ENCODE measurements at places on chromosomes 12 and 14. TPM values are rescaled to one million over a fixed set of nuclear protein-coding genes. Genes with fewer than 3 reads are reported as not detected.

- no peaks in the 10 kb centered on the region for H3K36me3 ChIP-seq
- H3K4me1 ChIP-seq = no peaks in the 10 kb centered on the region
- H3K27me3 ChIP-seq = no peaks in the 10 kb centered on the region
- no peak overlapping the region for H3K27ac ChIP-seq
- H3K4me3 ChIP-seq = no peak overlapping the region
Observed at GRCh38 chr12:87441511-87441910, 587.7 kb downstream of the C12orf50 start.

- no peak overlapping the region for H3K4me3 ChIP-seq
- DNase-seq = no peak
- H3K4me1 ChIP-seq = no peaks in the 10 kb centered on the region
- H3K36me3 ChIP-seq = peaks cover 2% of the 10 kb centered on the region
- H3K27me3 ChIP-seq = peaks cover 62% of the 10 kb centered on the region
- no peak overlapping the region for H3K27ac ChIP-seq
Observed at GRCh38 chr14:70077720-70078119, 111.0 kb downstream of the SLC8A3 start.

- no peak for DNase-seq
- H3K4me3 ChIP-seq = no peak overlapping the region
- no peaks in the 10 kb centered on the region for H3K36me3 ChIP-seq
- no peak overlapping the region for H3K27ac ChIP-seq
Observed at GRCh38 chr12:41274643-41275042, 86.5 kb downstream of the PDZRN4 start.

- no peaks in the 10 kb centered on the region for H3K4me1 ChIP-seq
- no peak overlapping the region for H3K27ac ChIP-seq
- no peak for DNase-seq
- H3K4me3 ChIP-seq = no peak overlapping the region
Observed at GRCh38 chr14:85175556-85175955, 354.4 kb upstream of the FLRT2 start.

DNA sequence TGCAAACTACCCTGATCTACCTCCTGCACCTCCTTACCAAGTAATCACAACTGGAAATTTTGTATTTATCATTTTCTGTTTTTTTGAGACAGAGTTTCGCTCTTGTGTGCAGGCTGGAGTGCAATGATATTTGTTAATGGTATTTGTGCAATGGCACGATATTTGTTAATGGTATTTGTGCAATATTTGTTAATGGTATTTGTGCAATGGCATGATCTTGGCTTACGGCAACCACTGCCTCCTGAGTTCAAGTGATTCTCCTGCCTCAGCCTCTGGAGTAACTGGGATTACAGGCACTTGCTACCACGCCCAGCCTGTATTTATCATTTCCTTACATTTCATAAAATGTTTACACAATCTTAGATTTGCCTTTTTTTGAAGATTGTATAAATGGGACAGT, 5.7 kb upstream of the NECAP1 start:
- H3K36me3 ChIP-seq = no peaks in the 10 kb centered on the region
- no peak overlapping the region for H3K4me3 ChIP-seq
- DNase-seq = no peak
- peaks cover 20% of the 10 kb centered on the region for H3K4me1 ChIP-seq
- no peaks in the 10 kb centered on the region for H3K27me3 ChIP-seq

DNA sequence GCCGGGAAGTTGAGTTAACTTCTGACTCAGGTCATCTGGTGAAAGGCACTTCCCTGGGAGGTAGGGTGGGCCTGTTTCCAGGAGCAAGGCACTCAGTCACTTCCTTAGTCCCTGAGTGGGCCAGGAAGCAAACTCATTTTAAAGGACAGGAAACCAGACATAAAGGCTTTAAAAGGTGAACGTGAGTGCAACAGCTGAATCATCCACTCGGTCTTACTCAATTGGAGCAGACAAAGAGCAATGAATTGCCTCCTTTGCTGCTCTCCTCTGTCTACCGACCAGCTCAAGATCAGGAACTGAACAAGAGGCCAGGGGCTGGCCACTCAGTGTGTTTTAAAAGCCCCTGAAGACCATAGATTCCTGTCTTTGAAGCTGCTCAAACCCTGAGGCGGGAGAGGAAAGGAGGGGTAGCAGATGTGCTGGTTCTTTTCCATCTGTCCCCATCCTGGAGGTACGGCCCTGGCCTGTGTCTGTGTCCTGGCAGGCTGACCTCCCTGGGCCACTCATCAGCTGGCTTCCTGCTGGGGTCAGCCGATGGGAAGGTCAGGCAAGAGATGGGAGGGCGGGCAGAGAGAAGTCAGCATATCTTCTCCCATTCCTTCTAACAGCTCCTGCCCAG, 148.9 kb downstream of the PPM1H start:
- H3K36me3 ChIP-seq = no peaks in the 10 kb centered on the region
- peaks cover 39% of the 10 kb centered on the region for H3K27me3 ChIP-seq
- H3K27ac ChIP-seq = peak overlapping the region; percentile 61
- H3K4me3 ChIP-seq = no peak overlapping the region
- peaks cover 6% of the 10 kb centered on the region for H3K4me1 ChIP-seq
- no peak for DNase-seq

GRCh38 chr14:24984846-24985589, 64.9 kb downstream of the STXBP6 start:
- no peak overlapping the region for H3K27ac ChIP-seq
- no peak for DNase-seq
- H3K4me3 ChIP-seq = no peak overlapping the region
- H3K27me3 ChIP-seq = peaks cover 40% of the 10 kb centered on the region

- H3K4me1 ChIP-seq = peaks cover 21% of the 10 kb centered on the region
- peak overlapping the region; percentile 37 for H3K27ac ChIP-seq
- DNase-seq = no peak
- H3K36me3 ChIP-seq = peaks cover 5% of the 10 kb centered on the region
- peaks cover 84% of the 10 kb centered on the region for H3K27me3 ChIP-seq
- H3K4me3 ChIP-seq = peak overlapping the region; percentile 73
Observed at GRCh38 chr12:120367233-120367923, 1.6 kb downstream of the MSI1 start.

- H3K4me3 ChIP-seq = no peak overlapping the region
- H3K4me1 ChIP-seq = no peaks in the 10 kb centered on the region
- no peaks in the 10 kb centered on the region for H3K36me3 ChIP-seq
- DNase-seq = no peak
Observed at GRCh38 chr14:88255798-88256197, 67.3 kb downstream of the KCNK10 start.

DNA sequence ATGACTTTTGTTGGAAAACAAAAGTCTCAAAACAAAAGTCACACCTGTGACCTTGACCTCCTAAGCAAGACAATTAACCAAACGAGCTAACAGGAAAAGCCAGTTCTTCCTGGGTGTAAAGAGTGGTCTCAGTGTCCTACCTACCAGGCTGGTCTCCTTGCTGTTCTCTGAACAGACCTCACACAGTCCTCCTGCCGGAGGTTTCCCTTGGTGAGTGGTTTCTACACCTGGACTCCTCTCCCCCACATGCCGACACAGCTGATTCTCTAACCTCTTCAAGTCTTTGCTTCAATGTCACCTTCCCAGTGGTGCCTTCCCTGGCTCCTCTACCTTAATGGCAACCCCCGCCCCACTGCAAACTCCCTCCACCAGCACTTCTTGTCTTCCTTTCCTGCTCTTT, 238.6 kb downstream of the ZFP36L1 start:
- H3K4me1 ChIP-seq = peaks cover 10% of the 10 kb centered on the region
- no peak overlapping the region for H3K4me3 ChIP-seq

DNA sequence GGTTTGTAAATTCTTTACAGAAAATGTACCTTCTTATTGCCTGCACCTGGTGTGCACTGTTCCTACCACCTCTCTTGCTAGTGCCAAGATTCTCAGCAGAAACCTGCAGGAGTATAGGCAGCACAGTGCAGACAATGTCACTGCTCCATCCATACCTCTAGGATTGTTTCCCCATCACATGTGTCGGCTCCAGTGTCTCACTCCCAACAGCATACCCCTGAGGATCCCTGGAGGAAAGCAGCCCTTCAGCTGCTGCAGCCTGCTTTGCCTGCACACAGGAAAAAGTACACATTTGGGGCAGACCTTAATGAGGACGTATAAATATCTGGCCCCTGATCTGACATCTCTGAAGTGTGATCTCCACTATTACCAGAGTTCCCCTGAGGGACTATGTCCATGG, 235.5 kb downstream of the MDGA2 start:
- H3K27me3 ChIP-seq = no peaks in the 10 kb centered on the region
- no peak for DNase-seq
- H3K36me3 ChIP-seq = peaks cover 2% of the 10 kb centered on the region
- H3K4me1 ChIP-seq = no peaks in the 10 kb centered on the region
- H3K4me3 ChIP-seq = no peak overlapping the region

DNA sequence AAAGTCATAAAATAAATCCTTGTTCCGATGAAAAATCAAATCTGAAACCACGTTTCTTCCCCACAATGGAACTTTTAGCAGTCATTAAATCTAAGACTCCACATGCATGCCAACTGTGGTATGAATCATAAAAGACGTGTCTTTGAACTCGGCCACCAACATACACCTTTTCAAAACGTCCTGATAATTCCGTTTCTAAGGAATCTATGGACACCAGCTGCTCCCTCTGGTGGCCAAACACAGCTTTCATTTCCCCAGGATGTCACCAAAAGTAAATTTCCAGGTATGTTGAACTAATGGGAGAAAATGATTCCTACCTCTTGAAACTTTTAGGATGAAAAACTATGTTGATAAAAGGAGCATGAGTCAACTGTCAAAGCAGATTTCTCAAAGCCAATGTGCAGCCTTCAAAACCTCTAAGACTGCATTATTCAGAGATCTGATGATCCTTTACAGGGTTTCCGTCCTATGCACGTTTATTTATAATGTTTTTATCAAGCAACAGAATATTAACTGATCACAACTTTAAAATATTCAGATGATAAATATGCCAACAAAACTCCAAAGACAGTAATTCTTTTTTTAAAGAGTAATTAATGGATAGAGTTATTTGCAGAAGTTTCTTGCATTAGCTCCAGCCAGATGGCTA, 96.2 kb downstream of the CIT start:
- H3K4me1 ChIP-seq = peaks cover 7% of the 10 kb centered on the region
- H3K4me3 ChIP-seq = no peak overlapping the region
- no peaks in the 10 kb centered on the region for H3K36me3 ChIP-seq
- no peak overlapping the region for H3K27ac ChIP-seq
- no peak for DNase-seq

DNA sequence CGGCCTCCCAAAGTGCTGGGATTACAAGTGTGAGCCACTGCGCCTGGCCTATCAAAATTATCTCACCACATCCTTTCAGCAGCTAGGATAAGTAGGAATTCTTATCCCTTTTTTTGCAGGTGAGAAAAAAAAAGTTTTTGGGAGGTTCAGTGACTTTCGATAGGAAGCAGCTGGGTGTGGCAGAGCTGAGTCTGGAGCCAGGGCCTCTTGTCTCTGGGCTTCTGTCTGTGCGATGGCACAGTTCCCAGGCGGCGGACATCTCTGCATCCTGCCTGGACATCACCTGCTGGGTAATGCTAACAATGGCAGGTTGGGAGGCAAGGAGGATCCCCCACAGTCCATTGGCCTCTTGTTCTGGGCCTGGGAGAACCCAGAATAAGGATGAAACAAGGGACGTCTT, 12.5 kb downstream of the NRXN3 start:
- H3K27ac ChIP-seq = no peak overlapping the region
- no peaks in the 10 kb centered on the region for H3K36me3 ChIP-seq
- no peak overlapping the region for H3K4me3 ChIP-seq
- H3K27me3 ChIP-seq = no peaks in the 10 kb centered on the region
- no peaks in the 10 kb centered on the region for H3K4me1 ChIP-seq

- H3K27me3 ChIP-seq = peaks cover 41% of the 10 kb centered on the region
- H3K36me3 ChIP-seq = peaks cover 3% of the 10 kb centered on the region
Observed at GRCh38 chr12:7162691-7163114, 26.8 kb upstream of the PEX5 start.

DNA sequence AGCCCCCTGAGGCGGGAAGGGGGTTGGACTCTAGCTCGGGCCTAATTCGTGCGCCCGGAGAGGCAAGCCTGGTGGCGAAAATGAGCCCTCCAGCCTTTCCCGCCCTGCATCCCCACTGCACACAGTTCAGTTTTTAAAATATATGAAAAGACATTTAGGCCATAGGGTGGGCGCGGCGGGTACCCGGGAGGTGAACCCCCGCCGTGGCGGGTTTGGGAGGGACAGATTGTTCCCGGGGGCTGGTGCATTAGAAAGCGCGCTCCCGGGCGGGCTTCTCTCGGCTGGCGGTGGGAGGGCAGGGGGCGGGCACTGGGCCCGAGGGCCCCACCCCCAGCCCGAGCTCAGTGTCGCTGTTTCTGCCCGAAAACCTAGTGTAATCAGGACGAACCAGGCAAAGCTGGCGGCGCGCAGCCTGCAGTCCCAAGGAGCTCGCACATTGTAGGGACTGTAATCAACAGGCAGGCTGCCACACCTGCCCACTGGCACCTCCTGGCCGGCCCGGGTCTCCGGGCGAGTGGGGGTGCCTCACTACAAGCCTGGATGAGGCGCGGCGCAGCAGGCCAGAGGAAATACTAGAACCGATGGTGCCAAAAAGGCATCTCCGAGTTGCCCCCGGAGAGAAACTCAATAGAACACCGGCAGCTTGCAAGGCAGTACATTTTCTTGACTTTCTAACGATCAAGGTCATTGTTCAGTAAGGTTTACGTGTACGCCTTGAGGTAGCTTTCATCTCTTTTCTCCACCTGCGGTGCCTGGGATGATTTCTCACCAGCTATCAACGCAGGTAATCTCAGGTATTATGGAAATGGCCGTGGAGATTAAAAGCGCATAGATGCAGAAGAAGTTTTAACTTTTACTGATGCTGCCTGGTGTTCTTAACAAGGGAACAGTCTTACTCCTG, 764 bp upstream of the SPTB start:
- H3K36me3 ChIP-seq = peaks cover 5% of the 10 kb centered on the region
- peaks cover 12% of the 10 kb centered on the region for H3K4me1 ChIP-seq
- DNase-seq = peak; percentile 38

GRCh38 chr14:106530423-106531107, 1004.2 kb downstream of the TMEM121 start:
- H3K27ac ChIP-seq = no peak overlapping the region
- peaks cover 41% of the 10 kb centered on the region for H3K27me3 ChIP-seq
- peak; percentile 43 for DNase-seq
- H3K4me3 ChIP-seq = no peak overlapping the region
- no peaks in the 10 kb centered on the region for H3K36me3 ChIP-seq
- H3K4me1 ChIP-seq = peaks cover 2% of the 10 kb centered on the region

DNA sequence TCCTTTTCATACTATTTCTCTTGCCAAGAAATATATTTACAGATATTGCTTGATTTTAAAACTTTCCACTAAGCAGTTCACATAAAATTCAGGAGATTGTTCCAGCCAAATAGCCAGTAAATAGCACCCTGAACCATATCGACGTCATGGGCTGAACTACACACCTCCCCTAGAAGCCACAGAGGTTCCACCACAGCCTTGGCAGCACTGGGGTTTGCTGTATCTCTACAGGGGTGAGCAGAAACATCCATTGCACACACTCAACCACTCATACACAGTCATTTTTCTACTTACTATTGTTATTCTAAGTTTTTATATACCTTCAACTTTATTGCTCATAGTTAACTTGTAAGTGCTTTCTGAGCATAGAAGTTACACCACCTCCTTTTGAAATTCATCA, 8.1 kb upstream of the EIF2S3B start:
- no peak overlapping the region for H3K27ac ChIP-seq
- no peak for DNase-seq
- peaks cover 54% of the 10 kb centered on the region for H3K27me3 ChIP-seq
- H3K36me3 ChIP-seq = no peaks in the 10 kb centered on the region
- no peak overlapping the region for H3K4me3 ChIP-seq

- DNase-seq = no peak
- H3K4me1 ChIP-seq = peaks cover 20% of the 10 kb centered on the region
- H3K4me3 ChIP-seq = peak overlapping the region; percentile 91
Observed at GRCh38 chr12:52007982-52008510, 1.3 kb downstream of the TAMALIN start.

Gene GSC
- 0.52 TPM for total RNA-seq

Gene SLC5A8
- total RNA-seq = not detected

Gene ADAM21
- not detected for total RNA-seq

Gene TAS2R43
- total RNA-seq = 1.9 TPM

Gene TMED10
- total RNA-seq = 195 TPM
